ENCODE measurements at places on chromosomes 16 and 17. TPM values are rescaled to one million over a fixed set of nuclear protein-coding genes. Genes with fewer than 3 reads are reported as not detected.

GRCh38 chr16:7423434-7424044 lies 90.9 kb downstream of the RBFOX1 start:
- no peak overlapping the region for H3K4me3 ChIP-seq
- no peaks in the 10 kb centered on the region for H3K4me1 ChIP-seq
- H3K36me3 ChIP-seq = no peaks in the 10 kb centered on the region
- no peaks in the 10 kb centered on the region for H3K27me3 ChIP-seq
- DNase-seq = no peak
- no peak overlapping the region for H3K27ac ChIP-seq

Gene CSH1
- polyA plus RNA-seq = 0.30 TPM

- no peak overlapping the region for H3K4me3 ChIP-seq
- DNase-seq = peak; percentile 14
- no peak overlapping the region for H3K27ac ChIP-seq
- H3K36me3 ChIP-seq = no peaks in the 10 kb centered on the region
- H3K27me3 ChIP-seq = no peaks in the 10 kb centered on the region
These were observed 84.7 kb downstream of the MYO1D start for GRCh38 chr17:32792207-32792606.

DNA sequence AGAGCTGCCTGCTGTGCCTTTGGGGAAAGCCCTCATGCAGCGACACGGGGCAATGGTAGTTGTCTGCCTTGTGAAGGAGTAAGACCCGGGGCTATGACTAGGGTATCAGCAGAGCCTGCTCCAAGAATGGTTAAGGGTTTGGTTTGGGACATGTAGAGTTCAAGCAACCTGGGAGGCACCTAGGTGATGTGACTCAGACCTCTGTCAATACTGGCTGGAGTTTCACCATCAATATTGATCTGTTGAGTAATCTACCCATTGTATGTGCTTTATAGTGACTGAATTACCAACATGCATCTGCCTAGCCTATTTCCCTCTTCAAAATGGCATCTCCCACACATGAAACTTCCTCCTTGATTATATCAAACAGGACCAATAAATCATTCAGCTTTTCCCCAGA lies 398.4 kb upstream of the HSBP1 start:
- no peaks in the 10 kb centered on the region for H3K27me3 ChIP-seq
- no peaks in the 10 kb centered on the region for H3K36me3 ChIP-seq
- no peak for DNase-seq
- H3K4me3 ChIP-seq = no peak overlapping the region
- no peaks in the 10 kb centered on the region for H3K4me1 ChIP-seq

Gene DOK4
- polyA plus RNA-seq = 113 TPM

GRCh38 chr16:31707743-31708335 lies 165.8 kb upstream of the ZNF267 start:
- H3K27me3 ChIP-seq = no peaks in the 10 kb centered on the region
- no peak overlapping the region for H3K4me3 ChIP-seq
- no peak for DNase-seq
- no peaks in the 10 kb centered on the region for H3K4me1 ChIP-seq
- peaks cover 68% of the 10 kb centered on the region for H3K36me3 ChIP-seq

GRCh38 chr17:82055965-82056728 lies 4.4 kb downstream of the GPS1 start:
- peaks cover 11% of the 10 kb centered on the region for H3K4me1 ChIP-seq
- no peaks in the 10 kb centered on the region for H3K27me3 ChIP-seq
- peaks cover 79% of the 10 kb centered on the region for H3K36me3 ChIP-seq
- no peak overlapping the region for H3K27ac ChIP-seq
- DNase-seq = no peak

Gene TXNDC11
- polyA plus RNA-seq = 42.5 TPM

Gene CHAD
- 5.9 TPM for polyA plus RNA-seq

Gene ARL17B
- 13.4 TPM for polyA plus RNA-seq

Gene CDRT15
- 0.34 TPM for polyA plus RNA-seq

GRCh38 chr17:57899391-57899790 lies 49.5 kb upstream of the MRPS23 start:
- no peak for DNase-seq
- peak overlapping the region; percentile 55 for H3K27ac ChIP-seq
- no peak overlapping the region for H3K4me3 ChIP-seq
- H3K27me3 ChIP-seq = no peaks in the 10 kb centered on the region
- H3K36me3 ChIP-seq = no peaks in the 10 kb centered on the region
- H3K4me1 ChIP-seq = peaks cover 64% of the 10 kb centered on the region

DNA sequence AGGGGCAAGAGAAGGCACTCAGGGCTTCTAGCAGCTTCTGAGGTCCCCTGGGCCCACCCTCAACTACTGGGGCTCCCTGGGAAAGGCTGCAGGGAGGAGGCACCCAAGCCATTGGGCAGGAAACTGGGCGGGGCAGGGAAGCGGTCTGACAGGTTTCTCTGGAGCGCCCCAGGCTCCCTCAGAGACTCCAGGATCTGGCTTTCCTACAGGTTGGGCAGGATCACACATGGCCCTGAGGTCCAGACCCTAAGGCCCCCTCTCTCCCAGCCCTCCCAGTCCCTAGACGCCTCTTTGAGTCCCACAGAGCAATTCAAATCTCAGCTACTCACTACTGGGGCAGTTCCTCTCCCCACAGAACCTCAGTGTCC lies 14.3 kb downstream of the JUP start:
- H3K36me3 ChIP-seq = peaks cover 76% of the 10 kb centered on the region
- no peak overlapping the region for H3K4me3 ChIP-seq
- no peaks in the 10 kb centered on the region for H3K27me3 ChIP-seq
- H3K27ac ChIP-seq = peak overlapping the region; percentile 95

Gene ALDOA
- polyA plus RNA-seq = 421 TPM

Gene SLC9A5
- 0.96 TPM for polyA plus RNA-seq

Gene OR1D5
- polyA plus RNA-seq = not detected

Gene PIMREG
- polyA plus RNA-seq = 9.7 TPM

- peak; percentile 37 for DNase-seq
- H3K4me1 ChIP-seq = peaks cover 4% of the 10 kb centered on the region
- H3K27me3 ChIP-seq = peaks cover 14% of the 10 kb centered on the region
- H3K27ac ChIP-seq = no peak overlapping the region
These were observed 141.9 kb upstream of the SDK2 start for GRCh38 chr17:73785958-73786743.

DNA sequence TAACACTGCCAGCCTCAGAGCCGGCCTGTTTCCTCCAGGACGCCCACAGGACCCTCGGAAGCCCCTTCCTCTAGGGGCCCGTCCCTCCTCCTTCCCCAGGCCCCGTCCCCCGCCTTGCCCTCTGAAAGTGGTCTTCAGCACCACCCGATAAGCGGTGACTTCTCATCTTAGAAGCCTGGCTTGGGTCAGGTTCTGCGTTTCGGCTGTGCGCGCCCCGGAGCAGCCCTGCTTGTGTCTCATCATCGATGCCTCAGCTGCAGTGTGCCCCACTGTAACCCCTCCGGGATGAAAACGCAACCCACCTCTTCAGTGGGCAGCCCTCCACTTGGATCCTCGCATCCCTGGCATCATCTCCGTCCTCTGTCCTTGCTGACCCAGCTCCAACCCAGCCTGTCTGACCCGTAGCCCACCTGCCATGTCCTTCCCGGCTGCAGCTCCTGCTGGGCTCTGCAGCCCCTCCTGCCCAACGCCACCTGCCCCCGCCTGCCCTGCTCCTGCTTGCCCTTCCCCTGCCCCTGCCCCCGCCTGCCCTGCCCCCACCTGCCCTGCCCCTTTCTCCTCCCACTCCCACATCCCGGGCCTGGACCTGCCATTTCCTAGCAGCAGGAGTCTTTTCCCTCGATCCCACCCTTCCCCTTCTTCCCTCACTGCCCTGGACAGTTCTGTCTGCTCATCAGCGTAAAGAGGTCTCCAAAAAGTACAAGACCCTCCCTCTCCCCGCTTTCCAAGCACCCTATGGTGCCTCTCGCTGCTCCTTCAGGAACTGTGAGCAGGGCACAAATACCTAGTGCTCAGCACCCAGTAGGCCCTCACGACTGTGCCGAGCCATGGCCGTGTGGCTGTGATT lies 112.5 kb upstream of the CHMP6 start:
- H3K27me3 ChIP-seq = no peaks in the 10 kb centered on the region
- peaks cover 34% of the 10 kb centered on the region for H3K36me3 ChIP-seq
- H3K27ac ChIP-seq = no peak overlapping the region
- DNase-seq = no peak

DNA sequence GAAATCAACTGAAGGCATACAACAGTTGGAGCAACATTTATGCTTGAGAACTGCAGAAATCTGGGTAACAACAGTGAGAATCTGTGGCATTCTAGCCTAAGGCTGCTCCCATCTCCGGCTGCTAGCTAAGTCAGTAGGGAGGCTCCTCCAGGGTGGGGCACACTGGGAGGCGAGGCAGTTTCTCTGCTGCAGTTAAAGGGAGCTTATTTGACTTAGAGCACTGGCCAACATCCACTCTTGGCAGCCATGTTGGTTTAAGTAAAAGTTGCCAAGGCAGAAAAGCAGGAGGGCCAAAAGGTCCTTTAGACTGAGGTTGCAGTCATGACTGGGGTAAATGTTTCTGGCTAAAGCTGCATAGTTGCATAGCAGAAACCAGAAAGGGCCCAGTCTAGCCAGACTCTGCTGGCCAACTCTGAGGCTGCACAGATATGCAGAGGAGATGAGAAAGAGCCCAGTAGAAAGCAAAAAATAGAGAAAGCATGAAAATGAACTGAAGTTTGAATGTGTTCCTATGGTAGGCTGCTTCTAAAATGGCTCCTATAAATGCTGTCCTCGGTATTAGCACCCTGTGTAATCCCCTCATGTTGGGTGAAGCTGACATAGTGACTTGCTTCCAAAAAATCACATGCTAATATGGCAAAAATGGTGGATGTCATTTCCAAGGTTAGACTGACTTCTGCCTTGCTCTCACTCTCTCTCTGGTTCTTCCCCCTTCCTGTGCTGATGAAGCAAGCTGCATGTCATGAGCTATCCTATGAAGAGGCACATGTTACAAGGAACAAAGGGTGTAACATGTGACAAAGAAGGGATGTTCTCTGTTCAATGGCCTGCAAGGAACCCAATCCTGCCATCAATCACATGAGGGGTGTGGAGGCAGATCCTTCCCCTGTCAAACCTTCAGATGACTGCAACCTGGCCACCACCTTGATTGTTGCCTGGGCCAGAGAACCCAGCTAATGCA lies 3.7 kb upstream of the C16orf78 start:
- peaks cover 5% of the 10 kb centered on the region for H3K27me3 ChIP-seq
- DNase-seq = no peak
- H3K36me3 ChIP-seq = no peaks in the 10 kb centered on the region
- H3K4me3 ChIP-seq = no peak overlapping the region
- H3K27ac ChIP-seq = no peak overlapping the region

DNA sequence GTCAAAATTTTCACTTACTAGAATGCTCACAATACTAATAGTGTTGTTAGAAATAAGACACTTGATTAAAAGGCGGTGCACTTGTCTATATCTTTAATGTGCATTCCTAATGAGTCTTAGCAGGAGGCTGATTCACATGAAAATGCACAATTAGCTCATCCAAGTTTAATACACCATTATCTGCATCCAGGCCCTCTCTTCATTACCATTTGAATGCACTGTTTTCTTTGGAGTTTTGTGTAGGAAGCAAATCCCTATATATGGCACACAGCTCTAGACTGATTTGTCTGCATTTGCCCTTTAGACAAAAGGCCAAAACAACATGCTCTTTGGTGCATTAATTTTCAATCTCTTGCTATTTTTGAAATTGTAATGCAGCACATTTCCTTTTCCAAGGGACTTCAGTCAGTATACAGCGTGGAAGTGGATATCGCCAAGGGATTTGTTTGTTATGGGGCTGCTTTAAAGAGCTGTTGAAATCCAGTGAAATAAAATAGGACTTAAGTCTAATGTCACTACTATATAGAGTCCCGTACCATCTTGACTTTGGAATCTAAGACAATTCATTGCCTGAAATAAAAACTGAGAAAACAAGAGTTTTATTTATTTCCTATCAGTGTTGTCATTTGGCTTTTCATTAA lies 257.6 kb upstream of the CPHXL start:
- DNase-seq = no peak
- no peaks in the 10 kb centered on the region for H3K4me1 ChIP-seq
- no peak overlapping the region for H3K27ac ChIP-seq
- H3K36me3 ChIP-seq = no peaks in the 10 kb centered on the region

DNA sequence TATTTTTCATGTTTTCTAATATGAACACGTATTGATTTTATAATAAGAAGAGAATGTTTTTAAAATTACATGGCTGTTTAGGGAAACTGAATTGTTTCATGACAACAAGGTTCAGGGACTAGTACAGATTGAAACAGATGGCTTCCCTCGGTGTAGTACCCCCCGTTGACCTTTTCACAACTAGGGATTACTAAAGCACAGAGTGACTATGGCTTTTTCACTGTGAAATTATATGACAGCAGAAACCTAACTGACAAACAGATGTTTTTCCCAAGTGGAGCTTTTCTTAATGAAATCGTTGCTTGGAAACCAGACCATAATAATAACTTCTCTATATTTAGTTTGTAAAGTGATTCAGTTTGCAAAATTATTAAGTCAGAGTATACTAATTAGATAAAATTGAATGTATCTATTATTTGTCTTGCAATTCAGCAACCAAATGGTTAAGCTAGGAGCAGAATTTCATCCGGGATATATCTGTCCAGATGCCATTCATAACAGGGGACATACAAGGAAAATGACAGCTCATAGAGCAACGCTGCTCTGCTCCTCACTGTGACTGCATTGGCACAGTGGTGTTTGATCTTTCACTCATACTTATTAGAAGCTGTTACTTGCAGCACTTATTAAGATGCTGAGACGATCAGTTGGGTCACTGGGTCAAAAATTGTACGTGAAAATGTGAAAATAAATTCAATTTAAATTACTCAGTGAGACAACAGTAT lies 111.7 kb downstream of the TANGO6 start:
- H3K36me3 ChIP-seq = no peaks in the 10 kb centered on the region
- no peak for DNase-seq
- no peaks in the 10 kb centered on the region for H3K27me3 ChIP-seq
- H3K4me3 ChIP-seq = no peak overlapping the region

DNA sequence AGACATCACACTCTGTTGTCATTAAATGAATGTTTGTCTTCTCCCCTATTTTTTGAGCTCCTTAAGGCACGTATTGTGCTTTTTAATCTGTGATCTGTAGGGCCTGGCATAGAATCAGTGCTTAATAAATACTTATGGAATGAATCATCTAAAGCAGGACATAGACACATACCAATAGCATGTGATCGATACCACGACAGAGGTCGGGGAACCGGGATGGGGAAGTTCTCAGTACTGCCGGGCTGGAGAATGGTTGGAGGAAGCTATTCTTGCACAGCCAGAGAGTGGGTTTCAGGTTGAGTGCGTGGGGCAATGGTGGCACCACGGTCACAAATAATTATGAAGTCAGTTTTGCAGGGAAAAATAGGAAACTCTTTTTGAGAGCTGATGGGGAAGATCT lies 26.8 kb downstream of the NLRP1 start:
- no peaks in the 10 kb centered on the region for H3K27me3 ChIP-seq
- no peaks in the 10 kb centered on the region for H3K4me1 ChIP-seq
- no peak overlapping the region for H3K27ac ChIP-seq
- H3K36me3 ChIP-seq = no peaks in the 10 kb centered on the region

Gene CDH5
- 20.2 TPM for polyA plus RNA-seq

- H3K36me3 ChIP-seq = peaks cover 26% of the 10 kb centered on the region
- no peaks in the 10 kb centered on the region for H3K27me3 ChIP-seq
- DNase-seq = peak; percentile 96
- H3K27ac ChIP-seq = peak within 1 kb of the TSS; percentile 85
- H3K4me3 ChIP-seq = peak within 1 kb of the TSS; percentile 81
These were observed at the start of gene COASY for GRCh38 chr17:42561897-42562387. TSS of gene COASY (plus strand) at chr17:42562148. CDS start at chr17:42562623, 475 bp downstream.

GRCh38 chr16:87581857-87582215 lies 20.5 kb upstream of the JPH3 start:
- H3K4me3 ChIP-seq = no peak overlapping the region
- peaks cover 26% of the 10 kb centered on the region for H3K27me3 ChIP-seq
- H3K4me1 ChIP-seq = no peaks in the 10 kb centered on the region

All from large intestine (tissue), 12 donors.